ENCODE measurements at places on chromosomes 2 and 18.

DNA sequence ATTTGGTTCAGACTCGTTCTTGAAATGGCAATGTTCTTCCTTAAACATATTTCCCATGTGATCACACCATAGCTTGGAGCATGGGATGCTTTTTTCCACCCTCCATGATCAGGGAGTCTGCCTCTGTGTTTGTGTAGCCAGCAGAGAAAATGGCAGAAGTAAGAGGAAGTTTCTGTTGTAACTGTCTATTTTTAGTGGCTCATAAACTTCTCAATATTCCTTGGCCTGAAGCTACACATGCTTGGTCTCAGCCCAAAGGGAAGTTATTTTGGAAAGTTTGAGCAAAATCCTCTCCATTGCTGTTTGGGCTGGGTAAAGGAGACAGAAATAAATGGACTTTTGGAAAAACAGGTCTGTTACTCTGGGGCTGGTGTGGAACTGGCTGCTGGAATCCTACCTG lies 33.4 kb upstream of the ITGA6 start:
- DNase-seq: no peak

DNA sequence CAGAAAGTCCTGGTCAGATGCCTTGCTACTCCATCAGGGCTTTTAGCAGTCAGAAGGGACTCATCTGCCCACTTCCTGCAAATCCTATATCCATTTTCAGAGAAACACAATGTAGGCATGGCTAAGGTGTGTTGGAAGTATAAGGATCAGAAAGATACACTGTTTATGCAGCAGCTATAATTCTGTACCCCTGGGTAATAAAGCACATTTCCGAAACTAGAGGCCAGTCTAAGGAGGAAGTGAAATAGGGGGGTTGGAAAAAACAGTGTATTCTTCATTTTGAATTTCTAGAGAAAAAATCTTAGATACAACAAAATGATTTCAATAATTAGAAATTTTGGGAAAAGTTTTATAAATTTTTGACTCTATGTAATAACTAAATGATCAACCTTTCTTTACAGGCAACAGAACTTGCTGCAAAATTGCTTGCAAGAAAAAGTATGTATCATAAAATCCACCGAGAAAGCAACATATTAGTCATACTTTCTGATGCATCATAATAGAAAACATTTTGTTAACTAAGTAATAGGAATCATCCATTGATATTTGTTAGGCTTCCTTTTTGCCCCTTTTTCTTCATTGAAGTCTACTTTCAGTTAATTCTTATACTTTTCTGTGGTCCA lies 47.4 kb downstream of the FSIP2 start:
- no peak for DNase-seq

GRCh38 chr2:61530749-61531148 lies 7.4 kb downstream of the XPO1 start:
- DNase-seq: no peak

GRCh38 chr2:196330645-196331044 lies 159.3 kb upstream of the STK17B start:
- DNase-seq: no peak

GRCh38 chr2:119113489-119113770 lies 45.1 kb downstream of the C1QL2 start:
- DNase-seq: no peak

DNA sequence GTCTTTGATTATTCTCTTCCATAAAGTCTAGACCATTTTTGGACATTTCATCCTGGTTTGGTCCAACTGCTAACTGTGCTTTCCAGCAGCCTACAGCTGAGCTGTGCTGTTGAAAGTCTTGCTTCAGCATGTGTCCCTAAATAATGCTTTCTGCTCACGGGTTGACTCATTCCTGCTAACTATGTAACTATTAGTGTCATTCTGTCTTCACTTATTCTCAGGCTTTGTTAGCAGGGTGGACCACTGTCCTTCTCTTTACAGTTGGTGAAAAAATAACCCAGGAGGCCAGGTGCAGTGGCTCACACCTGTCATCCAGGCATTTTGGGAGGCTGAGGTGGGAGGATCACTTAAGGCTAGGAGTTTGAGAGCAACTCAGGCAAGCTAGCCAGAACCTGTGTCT lies 8.9 kb downstream of the ADAM23 start:
- no peak for DNase-seq

GRCh38 chr2:209581040-209581439 lies 157.2 kb downstream of the MAP2 start:
- DNase-seq: no peak

DNA sequence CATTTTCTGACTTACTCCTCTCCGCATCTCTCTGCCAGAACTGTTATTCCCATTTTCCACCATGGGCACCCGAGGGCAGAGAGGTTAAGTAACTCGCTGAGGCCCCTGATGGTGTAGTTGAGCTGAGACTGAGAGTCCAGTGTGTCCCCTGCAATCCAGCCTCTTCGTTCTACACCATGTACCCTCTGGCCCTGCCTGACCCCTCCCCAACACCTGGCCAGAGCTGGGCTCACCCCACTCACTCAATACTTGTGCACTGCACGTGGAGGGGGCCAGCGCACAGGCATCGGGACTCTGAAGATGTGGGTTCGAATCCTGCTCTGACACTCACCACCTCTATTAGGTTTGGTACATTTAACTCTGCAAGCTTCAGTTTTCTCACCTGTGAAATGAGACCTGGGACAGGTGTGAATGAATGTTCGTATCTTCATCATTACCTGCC lies 24.3 kb upstream of the FOSL2 start:
- no peak for DNase-seq

DNA sequence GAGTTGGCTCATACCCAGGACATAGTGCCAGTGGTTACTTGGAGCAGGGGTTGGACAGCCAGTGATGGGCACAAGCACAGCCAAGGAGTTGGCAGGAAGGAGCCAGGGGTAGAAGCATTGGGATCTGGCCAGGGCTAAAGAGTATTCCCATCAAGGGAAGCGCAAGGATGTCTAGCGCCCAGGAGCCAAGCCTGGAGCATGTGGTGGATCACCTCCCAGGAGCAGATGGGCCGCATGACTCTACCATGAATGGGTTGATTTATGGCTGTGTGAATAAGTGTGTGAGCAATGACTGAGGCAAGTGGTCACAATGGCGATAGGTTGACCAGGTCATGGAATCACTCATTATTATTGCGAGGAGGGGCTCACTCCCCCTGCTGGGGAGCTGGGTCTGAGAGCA lies 111.1 kb downstream of the FHOD3 start:
- DNase-seq: no peak

GRCh38 chr2:2271469-2271941 lies 59.6 kb downstream of the MYT1L start:
- DNase-seq: peak; percentile 77

DNA sequence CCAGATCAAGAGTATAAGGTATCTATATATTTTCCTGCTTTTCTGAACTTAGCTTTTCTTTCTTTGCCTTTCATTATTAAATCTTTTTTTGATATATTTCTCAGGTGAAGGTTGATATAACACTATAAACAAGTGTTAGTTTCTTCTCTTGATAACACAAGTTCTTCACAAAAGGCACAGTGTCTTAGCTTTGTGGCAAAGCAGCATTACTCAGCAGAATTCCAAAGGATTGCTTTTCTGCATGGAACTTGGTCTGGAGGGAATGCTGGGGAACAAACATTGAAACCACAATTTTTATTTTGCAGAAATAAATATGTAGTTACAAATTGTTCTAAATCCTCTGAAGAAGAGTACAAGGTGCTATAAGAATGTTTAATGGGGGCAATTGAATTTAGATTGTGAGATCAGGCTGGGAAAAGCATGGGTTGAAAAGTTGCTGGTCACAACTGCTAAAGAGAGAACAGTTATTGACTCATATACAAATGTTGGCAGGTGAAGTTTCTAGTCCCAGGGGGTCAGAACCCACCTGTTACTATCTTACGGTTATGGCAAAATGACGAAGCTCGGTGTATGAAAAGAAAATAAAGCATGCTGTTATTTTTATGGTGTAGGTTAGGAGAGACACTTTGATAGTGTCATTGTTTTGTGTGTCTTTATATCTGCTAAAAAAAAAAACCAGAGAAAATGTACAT lies 68.2 kb downstream of the UBR3 start:
- peak; percentile 6 for DNase-seq

DNA sequence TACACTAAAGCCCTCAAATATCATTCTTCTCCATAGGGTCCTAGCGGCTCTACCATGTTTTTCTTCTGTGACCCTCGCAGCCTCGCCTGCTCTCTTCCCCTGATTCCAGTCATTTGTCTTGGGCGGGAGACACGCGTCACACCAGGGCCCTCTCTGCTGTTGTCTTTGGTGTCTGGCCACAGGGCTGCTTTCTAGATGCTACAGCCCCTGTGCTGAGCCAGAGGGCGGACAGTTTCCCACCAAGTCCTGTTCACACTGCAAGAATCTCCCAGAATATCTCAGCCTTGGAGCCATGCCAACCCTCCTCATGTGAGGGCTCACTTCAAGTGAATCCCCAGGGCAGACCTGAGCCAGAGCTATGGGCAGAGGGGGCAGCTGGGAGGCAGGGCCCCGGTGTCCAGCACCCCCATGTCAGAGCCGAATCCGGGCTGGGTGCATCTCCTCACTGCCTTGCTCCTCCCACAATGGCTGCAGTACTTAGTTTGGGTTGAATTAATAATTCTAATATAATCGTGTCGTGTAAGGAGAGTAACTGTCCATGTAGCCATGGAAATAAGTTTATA lies 42.1 kb downstream of the DIPK1C start:
- no peak for DNase-seq

DNA sequence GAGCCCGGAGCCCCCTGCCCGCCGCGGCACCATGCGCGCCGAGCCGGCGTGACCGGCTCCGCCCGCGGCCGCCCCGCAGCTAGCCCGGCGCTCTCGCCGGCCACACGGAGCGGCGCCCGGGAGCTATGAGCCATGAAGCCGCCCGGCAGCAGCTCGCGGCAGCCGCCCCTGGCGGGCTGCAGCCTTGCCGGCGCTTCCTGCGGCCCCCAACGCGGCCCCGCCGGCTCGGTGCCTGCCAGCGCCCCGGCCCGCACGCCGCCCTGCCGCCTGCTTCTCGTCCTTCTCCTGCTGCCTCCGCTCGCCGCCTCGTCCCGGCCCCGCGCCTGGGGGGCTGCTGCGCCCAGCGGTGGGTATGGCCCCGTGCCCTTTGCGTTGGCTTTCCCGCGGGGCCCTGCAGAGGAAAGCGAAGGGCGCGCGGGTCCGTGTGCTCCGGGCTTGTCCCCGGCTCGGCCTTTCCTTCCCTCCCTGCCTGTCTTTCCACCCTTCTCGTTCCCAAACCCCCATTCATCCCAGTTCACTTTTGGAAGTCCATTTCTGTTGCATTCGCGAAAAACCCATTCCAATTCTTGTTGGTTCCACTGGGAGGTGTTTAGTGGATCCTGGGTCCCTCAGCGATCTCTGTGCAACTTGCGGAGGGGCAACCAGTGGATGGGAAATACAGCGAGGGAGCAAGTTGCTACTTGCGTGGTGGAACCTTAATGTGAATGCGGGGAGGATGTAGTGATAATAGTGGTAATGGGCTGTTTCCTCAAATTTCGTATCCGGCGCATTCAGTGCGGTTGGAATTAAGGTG lies 599 bp downstream of the ADAM23 start:
- peak; percentile 58 for DNase-seq

GRCh38 chr2:231012463-231012862 lies 16.5 kb downstream of the SPATA3 start:
- no peak for DNase-seq

DNA sequence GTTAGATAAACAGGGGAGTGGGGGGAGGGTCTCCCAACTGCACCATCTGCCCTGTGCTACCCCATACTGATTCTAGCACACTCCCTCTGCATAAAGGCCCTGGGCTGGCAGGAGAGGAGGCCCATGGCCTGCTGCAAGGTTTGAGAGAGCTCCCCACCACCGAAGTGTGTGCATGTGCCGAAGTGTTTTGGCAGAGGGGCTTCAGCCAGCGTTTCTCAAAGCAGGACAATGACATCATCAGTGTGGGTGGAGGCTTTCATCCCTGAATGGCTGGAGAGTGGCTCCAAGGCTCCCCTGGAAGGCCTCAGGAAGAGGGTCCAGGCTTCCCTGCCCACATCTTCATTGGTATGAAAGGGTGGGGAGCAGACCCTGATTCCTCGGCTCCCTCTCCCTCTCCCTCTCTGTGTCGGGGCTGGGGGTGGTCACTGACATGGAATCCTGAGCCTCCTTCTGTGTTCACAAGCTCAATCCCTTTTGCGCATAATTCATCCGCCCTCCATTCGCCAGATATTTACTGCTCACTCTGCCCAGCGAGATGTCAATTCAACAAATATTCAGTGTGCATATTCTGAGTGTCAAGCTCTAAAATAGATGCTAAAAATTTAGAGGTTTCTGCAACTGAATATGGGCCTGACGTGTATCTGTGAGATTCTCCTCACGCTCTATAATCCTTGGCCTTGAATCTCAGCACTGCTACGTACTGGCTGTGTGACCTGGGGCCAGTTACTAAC lies 122.1 kb downstream of the CELF4 start:
- no peak for DNase-seq

DNA sequence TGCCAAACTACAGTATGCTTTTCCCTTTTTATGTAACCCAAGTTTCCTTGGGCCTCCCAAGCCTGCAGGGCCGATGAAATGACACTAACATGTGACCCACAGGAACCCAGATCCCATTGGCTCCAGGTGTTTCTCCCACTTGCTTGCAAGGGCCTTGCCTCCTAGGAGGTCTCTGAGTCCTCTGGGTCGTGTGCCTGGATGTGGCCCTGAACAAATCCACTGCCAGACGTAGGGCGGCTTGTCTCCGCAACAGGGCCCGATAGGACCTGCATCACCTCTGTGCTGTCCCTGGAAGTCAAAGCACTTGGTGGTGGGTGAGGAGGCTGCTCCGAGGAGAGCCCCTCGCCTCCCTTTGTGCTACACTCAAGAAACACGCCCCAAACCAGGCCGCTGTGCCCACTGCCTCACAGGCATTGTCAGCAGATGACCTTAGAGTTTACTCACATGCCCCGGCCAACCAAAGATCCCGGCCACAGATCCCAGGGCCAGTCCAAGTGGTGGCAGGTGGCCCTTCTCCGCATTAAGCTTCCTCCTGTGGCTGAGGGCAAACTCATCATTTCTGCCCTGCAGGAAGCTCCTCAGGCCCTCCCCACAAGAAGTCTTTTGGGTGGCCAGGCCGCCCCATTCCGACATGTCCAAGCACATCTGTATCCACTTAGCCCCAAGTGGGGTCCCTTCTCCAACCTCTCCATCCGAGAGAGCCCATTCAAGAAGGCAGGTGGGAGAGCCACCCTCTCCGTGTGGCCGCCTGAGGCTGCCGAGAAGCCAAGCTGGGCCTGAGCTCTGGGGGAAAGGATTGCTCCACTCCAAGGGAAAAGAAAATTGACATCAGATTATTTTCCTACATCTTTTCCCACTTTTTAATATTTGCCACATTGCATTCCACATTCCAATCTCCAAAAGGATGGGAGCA lies 76.7 kb downstream of the GFPT1 start:
- DNase-seq: no peak

DNA sequence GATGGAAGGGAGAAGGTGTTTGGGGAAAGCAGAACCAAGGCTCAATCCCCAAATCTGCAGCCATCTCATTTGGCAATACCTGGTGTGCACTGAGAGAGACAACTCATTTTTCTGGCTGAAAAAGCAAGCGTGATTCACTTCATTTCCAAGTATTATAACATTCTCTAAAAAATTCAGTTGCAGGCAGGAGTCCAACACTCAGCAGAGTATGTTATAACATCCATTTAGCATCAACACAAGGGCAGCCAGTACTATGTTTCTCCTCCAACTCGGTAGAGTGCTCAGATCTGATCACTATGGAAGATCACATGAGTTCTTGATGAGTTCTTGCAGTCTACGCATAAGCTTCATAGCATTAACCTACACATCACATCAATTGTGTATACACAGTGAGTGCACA lies 99.4 kb upstream of the PID1 start:
- DNase-seq: peak; percentile 20

- no peak for DNase-seq
Measured at GRCh38 chr2:7127156-7127555, 209.9 kb downstream of the RNF144A start.

GRCh38 chr2:236507393-236508085 lies 62.1 kb upstream of the ACKR3 start:
- peak; percentile 50 for DNase-seq

- DNase-seq: no peak
Measured at GRCh38 chr2:119721043-119721442, 38.7 kb upstream of the PTPN4 start.
